Liver (tissue), 10 donors: ENCODE measurements at places on chromosomes 16 and 17. TPM values are rescaled to one million over a fixed set of nuclear protein-coding genes. Genes with fewer than 3 reads are reported as not detected.

- no peak for DNase-seq
These were observed 16.8 kb downstream of the AKTIP start for GRCh38 chr16:53486230-53486629.

GRCh38 chr16:26175944-26176343 lies 484.2 kb downstream of the HS3ST4 start:
- no peak for DNase-seq

DNA sequence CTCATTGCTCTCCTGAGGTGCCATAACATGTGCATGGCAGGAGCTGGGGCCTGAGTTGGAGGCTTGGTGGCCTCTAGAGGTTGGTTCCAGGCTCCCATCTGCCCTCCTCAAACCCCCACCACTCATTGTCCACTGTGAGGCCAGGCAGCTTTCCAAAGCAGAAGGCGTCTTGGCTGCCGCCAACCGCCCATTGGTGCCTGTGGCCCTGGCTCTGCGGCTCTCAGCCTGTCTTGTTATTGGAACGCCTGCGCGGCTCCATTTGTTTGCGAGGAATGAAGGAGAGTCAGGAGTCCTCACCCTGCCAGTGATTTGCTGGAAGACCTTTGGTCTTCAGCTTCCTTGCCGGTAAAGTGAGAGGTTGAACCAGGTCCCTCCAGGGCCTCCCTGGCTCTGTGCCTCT lies 43.6 kb downstream of the OR1D5 start:
- no peak for DNase-seq

GRCh38 chr17:64172510-64172909 lies 42.6 kb upstream of the ERN1 start:
- no peak for DNase-seq

DNA sequence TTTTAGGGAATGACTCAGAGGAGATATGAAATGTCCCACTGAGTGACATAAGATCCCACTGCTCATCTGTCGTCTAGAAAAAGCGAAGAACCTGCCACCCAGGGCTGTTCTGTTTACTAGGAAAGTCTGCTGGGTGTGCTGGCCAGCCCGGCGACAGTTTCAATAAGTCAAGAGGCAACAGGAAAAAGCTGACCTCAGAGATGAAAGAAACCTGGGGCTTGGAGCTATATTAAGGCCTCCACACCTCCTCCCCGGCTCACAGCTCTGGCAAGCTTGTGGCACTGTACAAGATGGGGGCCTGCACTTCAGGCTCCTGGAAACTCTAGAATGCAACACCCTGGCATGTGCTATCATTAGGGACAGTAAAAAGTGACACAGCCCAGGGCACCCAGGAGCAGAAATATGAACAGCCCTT lies 10.6 kb downstream of the ZFHX3 start:
- DNase-seq: no peak

GRCh38 chr16:46757339-46758050 lies 9.4 kb upstream of the MYLK3 start:
- DNase-seq: no peak

- no peak for DNase-seq
These were observed 154.4 kb downstream of the ABCC12 start for GRCh38 chr16:48001324-48001895.

GRCh38 chr16:15961571-15962090 lies 12.2 kb downstream of the ABCC1 start:
- no peak for DNase-seq

Gene ZG16B
- total RNA-seq: 0.79 TPM

- DNase-seq: no peak
These were observed 358.5 kb upstream of the ERCC4 start for GRCh38 chr16:13561291-13562070.

GRCh38 chr16:83233153-83233552 lies 574.6 kb upstream of the HSBP1 start:
- DNase-seq: no peak

Gene EVI2B
- 2.8 TPM for total RNA-seq

DNA sequence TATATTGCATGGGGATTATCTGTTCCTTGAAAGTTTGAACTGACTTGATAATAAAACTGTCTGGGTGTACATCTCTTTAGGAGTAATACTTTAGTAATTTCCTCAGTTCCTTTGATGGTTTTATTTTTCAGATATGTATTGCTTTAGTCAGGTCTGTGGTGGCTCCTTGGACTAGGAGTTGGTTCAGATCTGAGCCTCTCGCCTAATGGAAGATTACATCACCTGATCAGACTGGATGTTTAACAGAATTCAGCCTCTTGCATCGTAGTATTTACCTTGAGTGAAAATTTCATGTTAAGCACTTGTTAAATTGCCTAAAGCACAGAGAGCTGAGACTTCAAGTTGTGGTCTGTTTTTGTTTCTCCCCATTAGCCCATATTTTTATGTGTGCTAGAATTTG lies 267.3 kb downstream of the MAP2K4 start:
- no peak for DNase-seq

GRCh38 chr17:17636272-17636885 lies 44.9 kb upstream of the PEMT start:
- no peak for DNase-seq

Gene UMOD
- total RNA-seq: not detected

Gene AKAP10
- 12.6 TPM for total RNA-seq

DNA sequence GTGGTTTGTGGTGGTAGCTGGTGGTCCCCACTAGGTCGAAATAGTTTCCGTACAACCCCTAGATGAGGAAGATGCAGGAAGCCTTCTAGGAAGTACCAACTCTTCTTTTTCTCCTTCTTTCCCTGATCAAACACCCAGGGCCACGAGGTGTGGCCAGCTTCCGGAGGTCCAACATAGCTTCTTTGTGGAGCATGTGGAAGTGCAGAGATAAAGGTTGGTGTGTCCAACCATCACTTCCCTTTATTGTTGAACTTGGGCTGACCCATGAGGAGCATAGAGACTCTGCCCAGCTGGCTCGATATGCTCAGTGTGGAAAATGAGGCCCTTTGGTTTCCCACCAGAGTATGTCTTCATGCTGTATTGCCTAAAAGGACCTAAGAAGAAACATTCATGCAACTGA lies 6.3 kb upstream of the RGS9 start:
- DNase-seq: no peak

DNA sequence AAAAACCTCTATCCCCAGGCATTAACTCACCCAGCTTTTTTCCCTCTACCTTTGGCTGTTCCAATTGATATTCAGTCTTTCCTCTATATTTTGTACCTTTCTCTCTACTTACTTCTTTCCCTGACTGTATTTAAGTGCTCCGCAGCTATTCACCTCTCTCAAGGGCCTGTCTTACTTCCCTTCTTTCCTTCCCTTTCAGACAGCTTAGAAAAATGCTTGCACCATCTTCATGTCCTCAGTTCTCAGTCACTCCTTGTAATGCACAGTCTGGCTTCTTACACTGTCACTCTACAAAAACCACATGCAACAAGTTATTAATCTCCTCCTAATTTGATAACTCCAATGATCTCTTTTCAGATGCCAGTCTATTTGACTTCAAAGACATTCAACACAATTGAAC lies 163.4 kb downstream of the PHKB start:
- no peak for DNase-seq

DNA sequence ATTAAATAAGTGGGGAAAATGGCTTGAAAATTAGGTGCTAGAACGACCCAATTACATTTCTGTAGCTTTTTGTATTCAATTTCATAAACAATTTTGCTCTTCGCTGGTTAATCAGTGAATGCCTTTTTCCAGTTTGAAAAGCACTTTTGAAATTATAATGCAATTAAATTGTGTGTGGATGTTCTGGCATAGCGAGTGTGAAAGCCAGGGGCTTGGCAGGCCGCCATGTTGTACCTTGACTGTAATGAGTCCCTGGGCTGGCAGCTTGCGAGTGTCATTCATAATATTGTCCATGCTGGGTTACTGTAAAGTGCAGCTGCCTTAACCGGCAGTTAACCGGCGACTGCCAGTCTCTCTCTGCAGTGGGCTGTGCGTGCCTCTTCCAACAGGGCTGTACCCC lies 177.8 kb downstream of the CCDC182 start:
- no peak for DNase-seq

Gene NPIPA3
- 0.23 TPM for total RNA-seq

Gene RNF43
- 4.5 TPM for total RNA-seq

Gene GOT2
- 80.2 TPM for total RNA-seq

Gene CCL7
- not detected for total RNA-seq

GRCh38 chr16:27966756-27967155 lies 96.8 kb downstream of the GSG1L start:
- no peak for DNase-seq

GRCh38 chr17:75440738-75441448 lies 15.5 kb upstream of the TMEM94 start:
- DNase-seq: no peak

GRCh38 chr16:58459344-58460218 lies 40.4 kb upstream of the NDRG4 start:
- no peak for DNase-seq

Gene CACNA1H
- total RNA-seq: 4.2 TPM

Gene SDK2
- 0.14 TPM for total RNA-seq

DNA sequence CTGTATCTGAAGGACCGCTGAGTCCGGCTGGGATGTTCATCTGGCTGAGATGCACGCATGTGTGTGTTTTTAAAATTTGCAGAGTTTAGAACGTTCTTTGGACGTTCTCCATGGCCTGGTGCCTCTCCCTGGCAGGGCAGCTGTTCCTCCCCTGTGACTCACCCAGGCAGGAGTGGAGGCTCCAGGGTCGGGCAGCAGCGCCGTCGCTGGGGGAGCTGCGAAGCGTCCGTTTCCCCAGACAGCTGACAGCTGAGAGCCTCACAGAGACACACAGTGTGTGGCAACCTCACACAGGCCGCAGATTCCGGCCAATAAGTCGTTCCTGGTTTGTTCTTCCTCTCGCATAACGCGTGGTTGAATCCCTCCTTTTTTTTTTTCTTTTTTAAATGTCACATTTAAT lies 80.6 kb downstream of the OR1D5 start:
- DNase-seq: peak; percentile 20

Gene KCNH4
- not detected for total RNA-seq

Gene ZPBP2
- not detected for total RNA-seq

GRCh38 chr17:9173386-9173983 lies 152.2 kb downstream of the NTN1 start:
- DNase-seq: no peak

Gene OR2C1
- 0.19 TPM for total RNA-seq

Gene SALL1
- total RNA-seq: 1.8 TPM

Gene TGFB1I1
- 4.2 TPM for total RNA-seq

GRCh38 chr17:42322382-42323267 lies 34.3 kb downstream of the STAT5A start:
- DNase-seq: peak; percentile 97

DNA sequence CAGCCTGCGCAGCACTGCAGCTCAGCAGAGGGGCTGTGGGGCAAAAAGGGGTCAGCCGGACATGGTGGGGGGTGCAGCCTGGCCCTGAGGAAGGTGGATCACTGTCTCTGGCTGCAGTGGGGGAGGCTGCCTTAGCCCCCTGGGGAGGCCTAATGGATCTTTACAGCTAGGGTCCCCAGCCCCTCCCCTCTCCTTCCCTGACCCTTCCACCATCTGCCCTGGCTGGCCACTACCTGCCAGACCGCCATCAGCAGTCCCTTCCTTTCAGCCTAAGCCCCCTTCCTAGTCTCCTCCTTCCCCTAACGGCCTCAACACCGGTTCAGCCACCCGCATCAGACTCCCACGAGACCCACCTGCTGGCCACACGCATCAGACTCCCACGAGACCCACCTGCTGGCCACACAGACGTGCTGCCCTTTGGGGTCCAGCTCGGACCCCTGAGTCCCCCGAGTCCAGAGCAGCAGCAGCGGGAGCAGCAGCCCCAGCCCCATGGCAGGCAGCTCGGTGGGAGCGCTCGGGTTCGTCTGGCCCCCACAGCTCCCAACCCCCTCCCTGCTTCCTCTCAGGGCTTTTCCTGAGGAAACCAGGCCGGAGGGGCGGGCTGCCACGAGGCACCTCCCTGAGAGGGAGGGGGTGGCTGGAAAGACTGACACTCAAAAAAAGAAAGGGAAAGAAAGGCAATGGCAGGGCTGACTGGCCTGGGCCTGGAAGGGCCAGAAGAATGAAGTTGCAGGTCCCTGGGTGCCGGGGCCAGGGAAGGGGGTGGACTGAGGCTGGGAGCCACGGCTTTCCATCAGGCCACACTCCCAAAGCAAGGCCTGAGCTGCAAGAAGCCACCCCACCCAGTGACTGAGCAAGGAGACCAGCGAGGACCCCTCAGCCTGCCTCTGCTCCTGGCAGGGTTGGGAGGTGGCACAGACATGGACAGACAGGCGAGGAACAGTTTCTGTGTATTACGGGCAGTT lies at the start of gene SCARF1:
SCARF1 (minus strand) TSS at position 526 of the 965 bp plus-strand sequence; CDS start at position 491, 35 bp downstream.
- DNase-seq: no peak

GRCh38 chr16:57030346-57030902 lies 41.1 kb downstream of the NLRC5 start:
- DNase-seq: no peak

Gene FN3K
- 18.4 TPM for total RNA-seq

Gene SSTR5
- not detected for total RNA-seq

GRCh38 chr17:80316927-80317705 lies 56.5 kb downstream of the RNF213 start:
- no peak for DNase-seq

Gene HP
- total RNA-seq: 13,922 TPM

GRCh38 chr17:73718912-73719311 lies 74.7 kb upstream of the SDK2 start:
- no peak for DNase-seq

- DNase-seq: no peak
These were observed 27.8 kb downstream of the CCL4 start for GRCh38 chr17:36131421-36131820.

DNA sequence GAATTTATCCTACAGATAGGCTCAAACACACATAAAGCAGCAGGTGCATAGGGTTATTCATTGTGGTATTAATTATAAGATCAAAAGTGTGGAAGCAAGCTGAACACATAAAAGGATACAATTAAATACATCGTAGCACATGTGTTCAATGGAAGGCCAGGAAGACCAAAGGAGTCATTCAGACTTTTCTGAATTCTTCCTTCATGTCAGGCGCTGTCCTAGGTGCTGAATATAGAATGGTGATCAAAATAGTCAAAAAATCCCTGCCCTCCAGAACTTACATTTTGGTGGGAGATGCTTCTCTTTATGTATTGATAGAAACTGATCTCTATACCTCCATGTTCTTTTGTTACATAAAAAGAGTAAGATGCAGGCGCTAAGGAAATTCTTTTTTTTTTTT lies 439.0 kb upstream of the ASIC2 start:
- DNase-seq: no peak

GRCh38 chr16:58464047-58464915 lies 35.7 kb upstream of the NDRG4 start:
- DNase-seq: no peak

GRCh38 chr16:86714166-86714565 lies 135.8 kb downstream of the FOXL1 start:
- no peak for DNase-seq

DNA sequence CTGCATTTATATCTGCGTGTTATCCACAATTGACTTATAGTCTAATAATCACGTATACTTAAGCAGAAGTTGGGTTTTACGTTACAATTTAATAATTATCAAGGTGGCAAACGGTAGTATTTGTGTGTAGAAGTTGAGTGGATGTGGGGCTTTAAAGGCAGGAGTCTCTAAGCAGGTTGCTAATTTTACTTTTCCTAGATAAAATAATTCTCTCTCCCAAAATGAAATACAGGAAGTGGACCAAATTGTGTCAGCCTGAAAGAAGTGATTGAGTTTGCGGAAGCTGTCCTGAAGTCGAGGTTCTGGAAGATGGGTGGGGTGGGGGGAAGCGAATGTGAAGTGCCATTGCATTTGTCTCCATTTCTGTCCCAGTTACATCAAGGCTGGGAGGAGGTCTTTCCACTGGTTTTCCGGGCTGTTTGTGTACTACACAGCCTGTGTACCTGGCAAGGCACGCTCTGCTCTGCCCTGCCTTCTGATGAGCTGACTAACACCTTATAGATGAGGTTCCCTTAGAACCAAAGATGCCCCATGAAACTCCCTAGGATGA lies 385.1 kb downstream of the WWOX start:
- DNase-seq: no peak
